ENCODE measurements at places on chromosomes 5 and 9.

DNA sequence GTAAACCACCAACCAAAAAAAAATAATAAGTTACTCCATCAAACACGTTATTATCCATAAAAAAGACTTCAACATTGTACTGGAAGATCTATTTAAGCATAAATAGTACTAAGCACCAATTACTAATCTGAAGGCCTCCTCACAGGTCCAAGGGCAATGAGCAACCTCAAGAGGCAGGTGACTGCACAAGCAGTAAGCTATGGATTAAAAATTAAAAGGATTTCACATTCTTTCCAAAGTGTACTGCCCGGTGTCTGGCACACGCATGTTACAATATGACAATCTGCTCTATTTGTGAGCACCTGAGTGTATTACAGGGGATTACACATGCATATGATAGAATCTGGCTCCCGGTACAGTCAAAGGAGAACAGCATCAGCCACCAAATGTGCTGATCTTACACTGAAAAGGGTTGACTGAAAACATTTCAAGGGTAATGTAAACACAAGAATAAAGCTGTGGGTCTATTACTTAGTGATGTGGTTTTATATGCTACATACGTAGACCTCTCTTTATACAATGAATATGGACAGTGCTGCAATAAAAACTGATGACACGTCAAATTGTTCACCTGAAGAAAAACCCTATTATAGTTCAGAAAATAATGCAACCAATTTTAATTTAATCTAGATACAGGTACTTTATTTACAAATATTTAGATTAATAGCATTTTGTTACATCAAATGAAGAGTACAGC, 22.8 kb downstream of the RAB14 start:
- DNase-seq = no peak

DNA sequence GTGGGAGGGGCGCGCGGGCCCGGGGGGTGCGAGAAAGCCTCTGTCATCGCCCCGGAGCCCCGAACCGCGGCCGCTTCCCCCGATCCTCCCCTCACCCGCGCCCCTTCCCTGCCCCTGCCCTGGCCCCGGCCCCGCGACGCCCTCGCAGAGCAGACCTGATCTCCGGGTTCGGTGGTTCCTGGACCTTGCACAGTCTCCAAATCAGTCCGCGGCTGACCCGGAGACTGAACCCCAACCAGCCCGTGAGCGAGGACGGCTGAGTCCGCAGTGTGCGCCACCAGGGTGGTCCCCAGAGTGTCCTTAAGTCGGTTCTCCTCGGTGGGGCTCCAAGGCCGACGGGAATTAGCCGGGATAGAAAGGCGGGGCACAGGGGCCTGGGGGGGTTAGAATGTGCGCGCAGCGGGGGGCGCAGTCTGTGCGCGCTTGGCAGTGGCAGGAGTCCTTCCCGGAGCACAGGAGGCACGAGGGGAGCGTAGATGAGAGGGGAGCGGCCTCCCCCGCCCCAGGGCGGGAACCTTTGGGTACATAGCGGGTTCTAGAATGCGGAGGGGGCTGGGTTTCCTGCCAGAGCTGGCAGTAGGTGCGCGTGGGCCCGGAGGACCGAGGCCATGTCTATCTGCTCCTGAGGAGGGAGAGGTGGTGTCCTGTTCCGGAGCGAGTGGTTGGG, 779 bp downstream of the PKN3 start:
- no peak for DNase-seq

- no peak for DNase-seq
These were observed 531.4 kb upstream of the RIOK2 start for GRCh38 chr5:97714424-97714823.

GRCh38 chr9:92353051-92353450, 27.3 kb downstream of the CENPP start:
- no peak for DNase-seq

DNA sequence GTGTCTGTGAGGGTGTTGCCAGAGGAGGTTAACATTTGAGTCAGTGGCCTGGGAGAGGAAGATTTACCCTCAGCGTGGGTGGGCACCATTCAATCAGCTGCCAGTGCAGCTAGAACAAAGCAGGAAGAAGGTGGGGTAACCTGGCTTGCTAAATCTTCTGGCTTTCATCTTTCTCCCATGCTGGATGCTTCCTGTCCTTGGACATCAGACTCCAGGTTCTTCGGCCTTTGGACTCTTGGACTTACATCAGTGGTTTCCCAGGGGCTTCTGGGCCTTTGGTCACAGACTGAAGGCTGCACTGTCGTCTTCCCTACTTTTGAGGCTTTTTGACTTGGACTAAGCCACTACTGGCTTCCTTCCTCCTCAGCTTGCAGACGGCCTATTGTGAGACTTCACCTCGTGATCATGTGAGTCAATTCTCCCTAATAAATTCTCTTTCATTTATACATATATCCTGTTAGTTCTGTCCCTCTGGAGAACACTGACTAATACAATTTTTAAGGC, 38.1 kb downstream of the PBX3 start:
- DNase-seq = no peak

DNA sequence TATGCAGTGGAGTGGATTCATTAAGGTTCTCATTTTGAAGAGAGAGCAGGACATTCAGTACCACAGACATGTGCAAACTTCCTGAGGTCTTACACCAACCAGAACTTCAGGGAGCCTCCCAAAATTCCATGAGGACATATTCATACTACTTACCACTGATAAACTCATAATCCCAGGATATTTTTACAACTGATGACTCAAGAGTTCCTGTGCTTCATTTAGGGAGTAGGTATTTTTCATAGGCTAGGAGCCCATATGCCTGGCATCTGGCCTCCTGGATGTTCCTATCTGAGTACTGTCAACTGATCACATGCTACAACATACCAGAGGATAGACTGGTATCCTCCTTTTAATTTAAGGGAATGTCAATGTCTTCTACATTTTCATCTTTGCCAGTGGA, 578.0 kb downstream of the EFNA5 start:
- no peak for DNase-seq

DNA sequence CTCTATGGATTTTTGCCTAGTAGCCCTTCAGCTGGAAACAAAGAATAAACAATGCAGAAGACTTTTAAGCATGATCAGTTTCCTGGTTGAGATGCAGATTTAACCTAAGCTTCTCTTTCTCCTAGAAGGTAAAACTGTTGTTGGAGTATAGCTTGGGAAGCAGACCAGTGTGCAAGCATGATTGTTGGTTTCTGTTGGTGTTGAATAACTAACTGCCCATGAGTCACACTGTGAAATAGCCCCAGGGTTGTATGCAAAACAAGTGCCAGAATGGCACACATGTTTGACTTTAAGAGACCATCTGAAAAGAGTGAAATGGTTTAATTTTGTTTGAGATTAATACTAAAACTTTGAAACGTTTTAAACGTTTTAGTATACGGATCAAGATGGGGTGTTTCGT, 227.1 kb downstream of the ARHGEF28 start:
- no peak for DNase-seq

DNA sequence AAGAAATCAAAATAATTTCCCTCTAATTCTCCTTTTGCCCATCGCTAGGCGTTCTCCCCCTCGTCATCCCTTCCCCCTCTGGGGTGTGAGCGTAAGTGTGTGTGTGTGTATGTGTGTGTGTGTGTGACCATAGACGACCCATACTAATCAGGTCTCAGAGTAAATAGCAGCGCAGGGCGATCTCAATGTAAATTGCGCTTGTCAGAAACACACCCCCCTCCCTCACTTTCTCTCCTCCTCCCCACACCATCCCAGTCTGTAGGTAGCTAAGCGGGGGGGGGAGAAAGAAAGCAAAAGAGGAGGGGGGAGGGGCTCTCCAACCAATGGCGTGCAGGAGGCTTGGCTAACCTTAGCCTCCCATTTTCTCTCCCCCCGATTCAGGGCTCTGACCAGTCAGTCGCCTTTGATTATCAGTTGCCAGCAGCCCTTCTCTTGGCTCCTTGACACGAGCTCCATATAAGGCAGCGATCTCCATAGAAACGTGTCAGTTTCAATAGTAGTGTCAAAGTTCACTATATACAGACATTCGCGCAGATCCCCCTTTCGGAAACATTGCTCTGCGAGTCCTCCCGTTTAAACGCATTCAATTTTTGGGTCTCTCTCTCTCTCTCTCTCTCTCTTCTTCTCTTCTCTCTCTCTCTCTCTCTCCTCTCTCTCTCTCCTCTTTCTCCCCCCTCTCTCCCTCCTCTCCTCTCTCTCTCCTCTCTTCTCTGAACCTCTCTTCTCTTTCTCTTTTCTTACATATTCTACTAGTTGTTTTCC, at the start of gene NR2F1:
TSS of gene NR2F1 (plus strand) at position 546 of the 762 bp plus-strand sequence. CDS start 1,802 bp downstream, outside the sequence.
- no peak for DNase-seq

DNA sequence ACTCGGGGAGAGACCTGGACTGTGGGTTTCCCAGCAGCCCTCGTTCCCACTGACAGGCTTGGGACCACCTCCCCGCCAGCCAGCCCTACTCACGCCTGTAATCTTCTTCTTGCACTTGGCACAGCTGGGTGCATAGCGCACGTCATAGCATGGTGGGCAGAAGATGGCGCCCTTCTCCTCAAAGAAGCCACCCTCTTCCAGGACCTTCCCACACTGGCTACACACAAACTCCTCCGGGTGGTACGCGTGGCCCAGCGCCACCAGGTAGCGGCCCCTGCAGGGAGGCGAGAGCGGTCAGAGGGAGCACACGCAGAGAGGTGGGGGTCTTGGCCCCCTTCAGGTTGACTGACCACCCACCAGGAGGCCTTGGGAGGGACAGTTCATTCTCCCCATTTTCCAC, 9.4 kb downstream of the PDLIM7 start:
- DNase-seq = no peak

- DNase-seq = no peak
These were observed 974 bp downstream of the CCDC69 start for GRCh38 chr5:151222790-151223446.

GRCh38 chr5:68224509-68225187, 9.1 kb downstream of the PIK3R1 start:
- no peak for DNase-seq

GRCh38 chr9:116476935-116477381, 210.1 kb upstream of the TRIM32 start:
- DNase-seq = no peak

DNA sequence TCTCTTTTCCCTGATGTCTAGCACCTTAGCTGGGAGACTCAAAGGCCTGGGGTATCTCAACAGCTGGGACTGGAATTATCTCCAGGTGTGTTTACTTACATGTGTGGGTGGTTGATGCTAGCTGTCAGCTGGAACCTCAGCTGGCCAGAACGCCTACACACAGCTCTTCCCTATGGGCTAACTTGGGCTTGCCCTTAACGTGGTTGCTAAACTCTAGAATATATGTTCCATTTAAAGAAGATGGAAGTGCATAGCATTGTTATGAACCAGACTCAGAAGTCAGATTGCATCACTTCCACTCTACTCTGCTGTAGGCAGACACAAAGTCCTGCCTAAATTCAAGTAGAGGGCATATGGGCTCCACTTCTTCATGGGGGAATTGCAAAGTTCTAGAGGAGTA, 29.3 kb downstream of the SGCD start:
- DNase-seq = no peak

DNA sequence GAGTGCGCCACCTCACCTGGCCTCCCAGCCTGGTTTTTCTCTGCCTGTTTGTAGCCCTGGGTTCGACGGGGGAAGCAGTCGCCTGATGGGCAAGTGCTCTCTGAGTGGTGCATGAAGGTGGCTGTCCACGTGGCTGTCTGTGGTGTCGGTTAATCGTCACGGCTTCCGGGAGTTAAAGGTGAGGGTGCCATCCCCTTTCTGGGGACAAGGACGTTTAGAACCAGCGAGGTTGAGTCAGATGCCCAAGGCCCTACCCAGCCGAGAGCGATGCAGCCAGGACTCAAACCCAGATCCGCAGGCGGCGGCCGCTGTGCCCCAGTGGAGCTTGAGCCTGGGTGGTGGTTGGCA, 47.7 kb downstream of the RXRA start:
- DNase-seq = no peak

DNA sequence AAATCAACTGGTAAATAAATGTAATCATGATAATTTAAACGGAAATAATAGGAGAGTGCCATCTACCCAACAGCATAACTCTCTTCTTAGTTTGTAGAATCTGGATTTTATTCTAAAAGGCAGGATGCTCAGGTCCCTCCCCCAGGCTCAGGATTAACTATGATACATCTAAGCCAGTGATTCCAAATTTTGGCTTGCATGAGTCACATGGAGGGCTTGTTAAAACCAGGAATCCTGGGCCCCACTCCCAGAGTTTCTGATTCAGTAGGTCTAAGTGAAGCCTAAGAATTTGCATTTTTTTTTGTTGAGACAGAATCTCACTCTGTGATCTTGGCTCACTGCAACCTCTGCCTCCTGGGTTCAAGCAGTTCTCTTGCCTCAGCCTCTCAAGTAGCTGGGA, 62.3 kb upstream of the ZFR start:
- peak; percentile 80 for DNase-seq

- DNase-seq = no peak
These were observed 388.5 kb upstream of the CTNND2 start for GRCh38 chr5:12292610-12293204.

GRCh38 chr5:150219142-150219541, 29.3 kb downstream of the SLC6A7 start:
- no peak for DNase-seq

DNA sequence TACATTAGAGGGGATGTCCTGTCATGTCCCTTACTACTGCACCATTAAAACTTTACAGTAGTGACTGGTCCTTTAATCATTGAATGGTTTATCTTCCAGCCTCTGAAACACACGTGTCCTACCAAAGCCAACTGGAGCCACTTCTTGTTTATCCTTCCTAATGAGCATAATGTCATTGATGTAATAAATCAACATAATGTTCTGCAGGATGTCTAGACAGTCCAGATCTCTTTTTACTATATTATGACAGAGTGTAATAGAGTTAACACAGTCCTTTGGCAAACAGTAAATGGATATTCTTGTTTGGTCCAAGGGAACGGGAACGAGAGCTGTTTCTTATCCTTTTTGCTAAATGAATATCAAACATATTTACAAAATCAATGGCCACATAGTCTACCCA, 88.1 kb upstream of the PTPRD start:
- DNase-seq = no peak

GRCh38 chr5:154801083-154801482, 45.9 kb downstream of the LARP1 start:
- DNase-seq = no peak

DNA sequence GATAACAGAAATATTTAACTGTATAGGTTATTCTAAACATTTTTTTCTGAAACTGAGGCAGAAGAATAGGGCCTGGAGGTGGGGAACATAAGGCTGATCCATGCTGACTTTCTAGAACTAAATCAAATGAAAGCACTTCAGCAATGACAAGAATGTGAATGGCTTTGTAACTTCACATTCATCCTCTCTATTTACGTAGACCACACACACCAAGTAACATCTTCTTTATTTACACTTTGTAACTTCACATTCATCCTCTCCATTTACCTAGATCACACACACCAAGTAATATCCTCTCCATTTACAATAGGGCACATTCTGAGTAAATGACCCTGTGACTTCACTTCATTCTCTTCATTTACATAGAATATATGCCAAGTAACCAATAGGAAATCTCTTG, 251.8 kb upstream of the CDH9 start:
- DNase-seq = no peak

- DNase-seq = no peak
These were observed 59.6 kb downstream of the DENND4C start for GRCh38 chr9:19290103-19290502.

DNA sequence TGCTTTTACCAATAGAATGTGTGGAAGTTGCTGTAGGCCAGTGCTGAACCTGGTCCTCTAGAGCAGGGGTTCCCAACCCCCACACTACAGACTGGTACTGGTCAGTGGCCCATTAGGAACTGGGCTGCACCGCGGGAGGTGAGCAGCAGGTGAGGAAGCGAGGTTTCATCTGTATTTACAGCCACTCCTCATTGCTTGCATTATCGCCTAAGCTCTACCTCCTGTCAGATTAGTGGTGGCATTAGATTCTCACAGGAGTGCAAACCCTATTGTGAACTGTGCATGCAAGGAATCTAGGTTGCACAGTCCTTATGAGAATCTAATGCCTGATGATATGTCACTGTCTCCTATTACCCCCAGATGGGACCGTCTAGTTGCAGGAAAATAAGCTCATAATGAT, 6.1 kb upstream of the CCDC152 start:
- DNase-seq = no peak
